Panc1 (cell line): ENCODE measurements at places on chromosomes 13 and 19. TPM values are rescaled to one million over a fixed set of nuclear protein-coding genes. Genes with fewer than 3 reads are reported as not detected.
A peak's percentile ranks its signal among the peaks of the same experiment; 100 is the strongest.

Gene CAMSAP3
- 1.7 TPM for total RNA-seq

Gene PRODH2
- total RNA-seq, result not detected

GRCh38 chr19:2579678-2580280, 103.9 kb downstream of the GADD45B start:
- H3K36me3 ChIP-seq, result no peaks in the 10 kb centered on the region
- no peaks in the 10 kb centered on the region for H3K27me3 ChIP-seq
- H3K4me3 ChIP-seq, result peak overlapping the region; percentile 40
- peaks cover 21% of the 10 kb centered on the region for H3K4me1 ChIP-seq
- no peak for DNase-seq

DNA sequence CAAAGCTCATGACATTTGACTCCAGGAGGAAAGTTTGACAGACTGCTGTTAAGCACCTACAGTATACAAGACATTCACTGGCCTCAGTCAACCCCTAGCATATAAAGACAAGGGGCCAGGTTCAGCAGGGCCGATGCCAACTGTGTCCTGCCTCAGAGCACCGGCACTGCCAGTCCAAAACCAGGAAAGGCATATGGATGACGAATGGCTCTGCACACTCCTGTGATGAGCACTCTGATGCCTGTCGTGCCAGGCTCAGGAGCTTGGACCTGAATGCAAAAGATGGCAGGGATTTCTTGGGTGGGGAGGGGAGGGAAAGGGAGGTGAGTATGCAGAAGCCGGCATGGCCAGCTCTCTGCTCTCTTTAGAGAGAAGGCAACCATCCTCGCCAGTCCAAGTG, 38.9 kb downstream of the COL4A1 start:
- no peaks in the 10 kb centered on the region; the same call in 1 of the 2 replicates for H3K27me3 ChIP-seq
- no peak overlapping the region for H3K27ac ChIP-seq
- H3K4me1 ChIP-seq, result no peaks in the 10 kb centered on the region
- H3K4me3 ChIP-seq, result no peak overlapping the region
